ENCODE measurements at places on chromosomes 6 and 20.

- DNase-seq = no peak
Observed at GRCh38 chr6:67160820-67161219, 1453.8 kb upstream of the EYS start.

GRCh38 chr20:44494681-44495080 is 19.0 kb downstream of the TTPAL start:
- no peak for DNase-seq

DNA sequence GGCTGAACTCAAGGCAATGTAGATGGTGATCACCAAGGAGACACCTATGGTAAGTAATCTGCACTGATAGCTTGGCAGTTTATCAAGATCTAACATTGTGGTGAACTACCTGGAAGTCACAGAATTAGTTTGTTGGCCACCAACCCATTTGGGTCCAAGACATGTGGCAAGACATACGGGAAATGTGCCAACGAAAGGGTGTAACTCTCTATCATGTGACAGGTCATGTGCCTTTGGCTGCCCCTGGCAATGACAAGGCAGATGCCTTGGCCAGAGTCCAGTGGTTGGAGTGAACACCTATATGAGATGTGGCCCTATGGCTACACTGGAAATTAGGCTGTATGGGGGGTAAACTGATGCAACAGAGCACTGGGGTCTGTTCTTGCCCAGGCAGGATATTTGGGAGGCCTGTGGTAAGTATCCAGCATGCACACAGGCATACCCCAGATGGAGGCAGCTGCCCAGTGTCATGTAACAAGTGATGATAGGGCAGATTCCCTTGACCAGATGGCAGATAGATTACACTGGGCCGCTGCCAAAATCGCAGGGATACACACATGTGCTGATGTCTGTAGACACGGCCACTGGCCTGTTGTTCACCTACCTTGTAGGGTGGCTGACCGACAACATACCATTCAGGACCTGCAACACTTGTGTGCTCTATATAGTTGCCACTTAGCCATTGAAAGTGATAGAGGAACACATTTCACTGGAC is 35.5 kb upstream of the HSF2 start:
- DNase-seq = no peak

- no peak for DNase-seq
Observed at GRCh38 chr20:54535746-54536145, 60.4 kb downstream of the DOK5 start.

DNA sequence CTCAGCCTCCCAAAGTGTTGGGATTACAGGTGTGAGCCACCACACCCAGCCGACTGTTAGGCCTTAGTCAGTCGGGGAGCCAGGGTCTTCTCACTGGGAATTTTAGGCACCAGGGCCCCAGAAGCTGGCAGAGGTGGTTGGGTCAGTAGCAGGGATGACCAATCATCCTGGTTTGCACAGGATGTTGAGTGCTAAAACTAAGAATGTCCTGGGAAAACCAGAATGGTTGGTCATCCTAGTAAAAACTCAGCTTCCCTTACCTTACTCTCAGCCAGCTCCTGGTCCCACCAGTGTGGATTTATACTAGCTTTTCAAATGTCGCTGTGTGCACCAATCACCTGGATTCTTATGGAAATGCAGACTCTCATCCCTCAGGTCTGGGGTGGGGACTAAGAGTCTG is 31.8 kb downstream of the KCNG1 start:
- no peak for DNase-seq

DNA sequence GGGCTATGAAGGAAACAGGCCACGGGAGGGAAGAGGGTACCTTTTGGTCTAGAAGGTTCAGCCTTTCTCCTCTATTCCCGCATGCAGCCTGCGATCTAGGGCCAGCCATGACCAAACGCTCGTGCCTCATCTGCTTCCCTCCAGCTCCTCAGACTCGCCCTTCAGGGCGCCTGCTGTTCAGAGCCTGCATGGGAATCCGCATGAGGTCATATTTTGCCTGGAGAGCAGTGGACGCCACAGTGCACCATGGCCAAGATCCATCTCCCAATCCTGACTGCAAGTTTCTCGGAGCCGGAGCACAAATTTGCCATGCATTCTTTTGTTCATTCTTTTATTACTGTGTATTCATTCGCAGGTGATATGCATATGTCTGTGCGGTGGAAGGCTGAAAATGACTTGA is 608.1 kb downstream of the QKI start:
- no peak for DNase-seq

DNA sequence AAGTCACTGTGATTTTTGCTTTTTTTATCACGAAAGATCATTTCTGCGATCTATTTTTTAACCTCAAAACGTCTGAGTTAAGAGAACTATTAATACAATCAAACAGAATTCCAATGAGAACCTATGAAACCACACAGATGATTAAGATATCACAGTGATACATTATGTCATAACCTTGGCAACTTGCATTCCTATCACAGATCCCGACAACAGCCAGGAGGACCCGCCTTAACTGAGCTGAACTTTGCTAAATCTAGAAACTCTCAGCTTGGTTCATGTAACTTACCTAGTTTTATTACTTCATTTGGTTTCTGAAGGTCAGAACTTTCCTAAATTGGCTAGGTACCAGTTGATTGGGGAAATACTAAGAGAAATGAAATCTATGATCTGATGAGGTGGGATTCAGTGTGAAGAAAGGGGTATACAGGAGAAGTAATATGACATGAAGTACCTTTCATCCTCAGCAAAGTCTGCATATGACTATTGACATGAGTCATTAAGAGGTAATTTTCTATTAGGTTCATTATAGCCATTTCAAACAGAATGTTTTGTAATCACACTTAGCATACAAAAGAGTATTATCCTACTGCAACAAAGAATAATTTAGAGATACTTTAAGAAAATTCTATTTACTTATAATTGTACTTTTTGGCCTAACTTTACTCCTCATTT is 11.2 kb downstream of the LYRM4 start:
- no peak for DNase-seq

- DNase-seq = no peak
Observed at GRCh38 chr6:39225543-39225942, 3.7 kb downstream of the KCNK5 start.

- DNase-seq = no peak
Observed at GRCh38 chr6:82568290-82568993, 204.8 kb downstream of the TPBG start.

- peak; percentile 70 for DNase-seq
Observed at GRCh38 chr6:162056745-162057144, 670.8 kb downstream of the PRKN start.

GRCh38 chr20:62742550-62742949 is 33.9 kb downstream of the NTSR1 start:
- no peak for DNase-seq

DNA sequence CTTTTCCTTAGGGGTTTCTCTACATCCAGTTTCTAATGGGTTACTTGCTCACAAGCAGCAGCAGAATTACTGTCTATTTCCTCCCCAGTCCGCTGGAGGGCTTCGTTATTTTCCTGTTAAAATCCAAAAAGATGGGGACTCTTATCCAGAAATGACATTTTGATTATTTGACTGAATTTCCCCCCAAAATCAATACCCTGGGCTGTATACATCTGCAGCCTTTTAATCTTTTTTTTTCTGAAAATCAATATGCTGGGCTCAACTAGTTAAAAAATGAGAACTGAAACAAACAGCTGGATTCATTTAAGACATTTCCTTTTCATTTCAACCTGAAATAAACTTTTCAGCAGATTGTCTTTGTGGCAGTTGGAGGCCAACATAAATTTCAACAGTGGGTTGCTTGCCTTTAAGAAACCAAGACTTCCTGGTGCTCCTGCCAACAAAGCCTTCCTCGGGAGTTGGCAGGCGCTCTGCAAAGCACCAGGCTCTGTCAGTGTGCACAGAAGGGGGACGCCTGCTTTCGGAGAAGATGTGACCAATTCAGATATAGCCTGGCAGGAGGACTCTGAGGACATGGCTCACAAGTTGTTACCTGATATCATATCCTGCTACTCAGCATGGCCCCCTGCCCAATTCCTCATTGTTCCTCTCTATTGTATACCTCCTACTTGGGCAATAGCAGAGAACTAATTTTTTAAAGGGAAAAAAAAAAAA is 204.7 kb upstream of the ARG1 start:
- DNase-seq = peak; percentile 37

DNA sequence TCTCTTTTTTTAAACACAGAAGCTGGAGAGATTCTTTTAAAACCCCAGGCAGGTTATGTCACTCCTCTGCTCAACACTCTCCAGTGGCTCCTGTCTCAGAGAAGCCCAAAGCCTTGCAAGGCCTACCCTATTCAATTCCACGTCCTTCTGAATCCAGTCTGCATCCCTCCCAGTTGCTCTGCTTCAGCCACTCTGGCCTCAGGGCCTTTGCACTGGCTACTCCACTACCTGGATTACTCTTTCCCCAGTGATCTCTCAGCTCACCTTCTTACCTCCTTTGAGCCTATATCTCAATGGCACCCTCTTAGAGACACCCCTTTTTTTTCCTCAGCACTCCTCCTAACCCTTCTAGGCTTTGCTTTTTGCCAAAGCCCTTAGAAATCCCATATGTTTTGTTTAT is 185.8 kb downstream of the CLIC5 start:
- no peak for DNase-seq

GRCh38 chr6:158031381-158032353 is 50.0 kb downstream of the SYNJ2 start:
- peak; percentile 78 for DNase-seq

DNA sequence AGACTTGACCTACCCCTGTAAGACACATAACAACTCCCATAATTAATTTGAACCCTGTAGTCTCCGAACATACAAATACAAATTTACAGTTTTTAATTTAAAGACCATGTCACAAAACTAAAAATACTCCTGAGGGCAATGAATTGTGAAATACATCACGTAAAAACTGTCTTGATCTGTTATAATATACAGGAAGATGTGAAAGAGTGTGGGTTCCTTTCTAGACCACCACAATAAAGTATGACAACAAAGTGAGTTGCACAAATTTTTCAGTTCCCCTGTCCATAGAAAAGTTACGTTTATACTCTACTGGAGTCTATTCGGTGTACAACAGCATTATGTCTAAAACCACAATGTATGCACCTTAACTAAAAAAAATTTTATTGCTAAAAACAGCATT is 11.0 kb upstream of the BLOC1S5 start:
- DNase-seq = no peak

GRCh38 chr6:161303628-161304340 is 29.9 kb upstream of the AGPAT4 start:
- peak; percentile 51 for DNase-seq

DNA sequence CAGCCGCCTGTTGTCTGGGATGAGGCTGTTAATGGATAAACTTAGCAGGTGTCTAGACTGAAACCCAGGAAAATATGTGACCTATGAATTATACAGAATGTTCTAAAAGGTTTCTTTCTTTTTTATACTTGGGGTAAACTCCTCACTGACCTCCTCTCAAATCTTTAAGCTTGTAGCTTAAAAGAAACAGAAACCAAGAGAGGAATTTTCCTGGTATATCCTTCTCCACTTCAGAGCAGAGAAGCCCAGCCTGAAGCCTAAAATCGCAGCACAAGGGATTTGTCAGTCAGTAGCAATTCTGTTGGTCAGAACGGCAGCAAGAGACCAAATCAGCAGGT is 99.4 kb upstream of the RIPOR2 start:
- DNase-seq = no peak

DNA sequence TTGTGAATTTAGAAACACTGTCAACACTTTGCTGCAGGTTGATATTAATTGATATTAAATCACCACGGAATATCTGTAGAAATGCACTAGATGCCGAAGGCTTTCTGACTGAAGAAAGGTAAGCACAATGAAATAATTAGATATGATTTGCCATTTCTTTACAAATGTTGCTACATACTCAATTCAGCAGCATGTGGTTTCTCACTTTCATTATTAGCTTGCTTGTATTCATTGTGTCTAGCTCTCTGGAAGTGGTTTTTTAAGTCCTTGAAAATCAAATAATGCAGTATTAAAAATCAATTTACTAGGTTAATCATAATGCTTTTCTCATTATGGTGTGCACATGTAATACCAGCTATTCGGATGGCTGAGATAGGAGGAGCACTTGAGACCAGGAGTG is 231.3 kb upstream of the MARCKS start:
- no peak for DNase-seq

DNA sequence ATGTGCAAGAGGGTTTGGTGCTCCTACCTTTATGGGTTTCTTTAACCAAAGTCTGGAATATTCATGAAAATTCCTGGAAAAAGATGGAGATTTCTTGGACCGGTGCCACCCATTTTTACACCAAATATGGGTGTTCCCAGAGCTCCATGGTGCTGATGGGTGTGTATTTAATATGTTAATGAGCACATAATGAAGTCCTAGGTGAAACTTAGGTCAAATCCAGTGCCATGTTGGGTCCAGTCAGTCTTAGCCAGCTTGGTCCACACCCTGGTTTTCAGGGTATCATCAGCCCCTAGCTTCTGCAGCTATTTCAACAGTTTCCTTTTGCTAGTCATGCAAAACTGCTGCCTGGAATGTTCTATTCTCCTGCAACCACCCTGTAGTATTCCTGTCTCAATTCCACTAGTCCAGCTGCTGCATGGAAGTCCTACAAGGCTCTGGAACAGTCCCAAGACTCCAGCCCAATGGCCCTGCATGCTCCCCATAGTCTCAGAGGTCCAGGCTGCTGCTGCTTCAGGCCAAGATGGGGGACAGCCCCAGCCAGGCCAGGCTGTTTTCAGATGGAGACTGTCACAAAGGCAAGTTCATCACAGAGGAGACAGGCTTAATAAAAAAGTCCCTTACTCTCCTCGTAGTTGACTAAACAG is 31.8 kb downstream of the CST9L start:
- DNase-seq = no peak

GRCh38 chr6:113447088-113447831 is 409.9 kb upstream of the MARCKS start:
- peak; percentile 97 for DNase-seq

DNA sequence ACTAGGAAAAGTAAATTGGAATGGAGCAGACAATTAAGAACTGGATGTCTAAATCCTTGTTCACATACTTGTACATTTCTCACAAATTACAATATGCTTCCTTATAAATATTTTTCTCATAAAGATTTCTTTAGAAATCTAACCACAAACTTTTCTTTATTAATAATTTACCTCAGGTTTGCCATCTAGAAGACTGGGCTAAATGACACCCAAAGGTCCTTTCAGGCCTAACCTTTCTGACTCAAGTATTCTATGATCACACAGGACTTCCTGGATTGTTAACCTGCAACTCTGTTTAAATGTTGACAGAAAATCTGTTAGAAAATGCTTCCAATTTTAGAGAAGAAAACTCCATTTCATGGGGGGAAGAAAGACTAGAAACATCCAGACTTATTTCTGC is 330.5 kb upstream of the MAP3K7 start:
- DNase-seq = no peak

- DNase-seq = no peak
Observed at GRCh38 chr6:163564534-163564933, 150.0 kb downstream of the QKI start.

DNA sequence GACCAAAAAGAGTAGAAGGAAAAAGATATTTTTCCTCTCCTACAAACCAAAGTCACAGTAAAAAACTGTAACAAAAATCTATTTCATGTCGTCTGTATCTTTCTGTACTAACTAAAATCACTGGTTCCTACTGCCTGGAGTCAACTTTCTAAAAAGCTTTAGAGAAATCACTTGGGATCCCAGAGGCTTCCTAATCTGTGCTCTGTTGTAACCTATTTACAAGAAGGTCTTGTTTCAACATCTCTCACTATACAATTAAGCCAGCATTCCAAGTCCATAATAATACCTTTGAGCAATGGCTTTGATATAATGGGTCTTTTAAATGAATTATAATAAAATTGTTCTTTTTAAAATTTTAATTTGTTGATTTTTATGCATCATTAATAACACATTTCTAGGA is 20.4 kb downstream of the RAB23 start:
- DNase-seq = no peak
